AG20443 (cell line): ENCODE measurements at places on chromosomes 2 and 18.

DNA sequence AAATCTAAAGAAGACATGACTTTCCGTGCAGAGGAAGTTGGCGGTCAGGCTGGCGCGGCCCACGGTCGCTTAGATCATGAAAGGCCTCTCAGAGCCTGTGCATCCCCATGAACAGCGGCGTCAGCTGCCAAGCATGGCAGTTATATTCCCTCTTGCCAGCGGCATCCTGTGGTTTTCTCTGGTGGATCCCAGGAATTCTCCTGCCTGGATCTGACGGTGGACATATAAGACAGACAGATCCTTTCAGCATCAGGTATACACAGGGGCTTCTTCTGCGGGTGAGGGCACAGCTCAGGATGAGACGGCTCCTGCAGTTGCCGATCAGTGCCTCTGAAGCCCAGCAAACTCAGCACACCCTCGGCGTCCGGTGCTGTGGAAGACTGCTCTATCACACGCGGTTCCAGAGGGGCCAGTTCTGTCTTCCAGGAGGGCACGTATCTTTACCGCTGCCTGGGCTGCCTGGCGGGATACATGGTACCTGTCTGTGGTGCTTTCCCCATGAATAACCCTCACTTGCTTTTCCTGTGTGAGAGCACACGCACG, 157.8 kb downstream of the LDLRAD4 start:
- no peak for DNase-seq

- peak; percentile 86 for DNase-seq
These were observed 127.3 kb downstream of the RNF144A start for GRCh38 chr2:7044253-7045250.

GRCh38 chr2:241102239-241102803, at the start of gene MTERF4:
Gene MTERF4 (minus strand): TSS chr2:241102287. CDS start chr2:241102273, 14 bp downstream.
- DNase-seq: peak; percentile 97

DNA sequence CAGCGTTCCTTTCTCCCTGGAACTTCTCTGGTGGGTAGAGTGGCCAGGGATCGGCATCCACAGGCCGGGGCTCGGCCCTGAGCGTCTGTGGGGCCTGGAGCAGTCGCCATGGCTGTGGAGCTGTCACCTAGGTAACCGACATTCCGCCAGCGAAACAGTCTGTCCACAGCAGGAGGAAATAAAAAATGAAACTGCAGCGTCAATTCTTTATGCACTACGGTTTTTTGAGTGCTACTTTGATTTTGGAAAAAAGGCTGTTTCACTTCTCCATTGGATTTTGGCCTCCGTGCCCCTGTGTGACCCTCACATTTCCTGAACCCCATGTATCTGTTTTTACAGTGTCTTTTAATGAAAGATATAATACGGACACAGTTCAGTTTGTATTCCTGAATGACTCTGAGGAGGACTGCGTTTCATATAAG, 163.4 kb downstream of the LDLRAD4 start:
- peak; percentile 94 for DNase-seq

GRCh38 chr18:22830511-22830910, 102.6 kb upstream of the RBBP8 start:
- DNase-seq: no peak

DNA sequence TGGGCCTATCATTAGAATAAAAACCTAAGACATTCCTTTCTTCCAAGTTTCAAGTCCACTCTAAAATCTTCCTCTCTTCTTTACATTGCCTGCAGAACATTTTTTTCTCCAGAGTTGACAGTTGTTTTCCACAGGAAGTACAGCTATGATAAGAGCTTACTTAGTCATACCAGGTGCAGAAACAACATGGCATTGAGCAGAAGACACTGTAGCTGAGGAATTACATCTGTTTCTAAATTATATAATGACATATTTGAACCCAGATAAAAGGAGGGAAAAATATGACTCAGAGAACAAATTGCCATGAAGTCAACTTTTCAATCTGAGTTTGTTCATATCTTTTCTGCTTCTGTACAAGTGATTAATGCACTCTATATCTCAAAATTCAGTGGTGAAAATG, 30.2 kb downstream of the CMPK2 start:
- DNase-seq: no peak

DNA sequence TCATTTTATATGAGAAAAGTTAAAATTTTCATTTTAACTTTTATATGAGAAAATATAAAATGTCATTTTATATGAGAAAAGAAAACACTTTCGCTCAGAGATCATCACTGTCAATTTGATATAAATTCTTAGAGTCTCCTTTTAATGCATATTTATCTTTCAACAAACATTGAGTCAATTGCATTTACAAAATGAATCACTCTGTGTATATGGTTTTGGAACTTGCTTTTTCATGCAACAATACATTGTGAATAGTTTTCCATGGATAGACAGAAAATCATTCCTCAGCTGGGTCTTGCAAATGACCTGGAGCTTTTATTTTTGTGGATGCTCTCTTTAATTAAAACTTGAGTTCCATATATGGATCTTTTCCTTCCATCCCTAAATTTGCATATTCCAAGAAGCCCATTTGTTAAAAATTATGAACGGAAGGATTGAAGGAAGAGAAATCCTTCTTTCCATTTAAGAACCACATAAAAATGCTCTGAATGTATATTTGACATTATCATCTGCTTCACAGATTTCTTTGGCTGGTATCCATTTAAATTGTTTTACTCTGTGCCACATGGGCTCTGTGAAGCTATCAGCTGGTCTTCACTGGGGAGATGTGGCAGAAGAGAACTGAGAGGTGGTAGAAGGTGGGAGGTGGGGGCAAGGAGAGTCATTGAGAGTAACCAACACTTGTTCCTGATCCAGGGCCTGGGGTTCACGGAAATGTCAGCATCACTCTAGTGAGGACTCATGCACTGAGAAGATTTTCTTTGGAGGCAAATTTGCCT, 104.1 kb downstream of the QPCT start:
- no peak for DNase-seq

DNA sequence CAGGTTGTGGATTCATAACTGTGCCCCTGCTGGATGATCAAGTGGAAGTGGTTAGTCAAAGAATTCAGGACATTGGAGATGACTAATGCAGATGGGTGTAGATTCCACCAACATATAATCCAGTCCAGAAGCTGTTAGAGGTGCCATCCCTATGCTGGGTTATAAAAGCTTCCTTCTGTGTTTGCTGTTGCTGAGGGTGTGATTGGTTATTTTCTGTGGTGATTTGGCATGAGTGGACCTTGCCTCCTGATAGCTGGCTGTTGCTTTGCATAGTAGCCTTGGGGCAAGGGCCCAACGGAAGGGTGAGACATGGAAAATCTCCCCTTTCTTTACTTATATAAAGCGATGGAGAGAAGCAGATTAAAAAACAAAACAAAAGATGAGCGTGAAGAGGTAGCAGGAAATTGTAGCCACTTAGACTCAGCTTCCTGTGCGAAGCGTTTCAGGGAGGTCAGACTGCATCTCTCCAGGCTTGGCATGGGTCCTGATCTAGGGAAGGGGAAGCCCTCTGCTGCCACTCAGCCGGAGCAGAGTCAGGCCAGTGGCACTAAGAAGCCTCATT, 190.4 kb downstream of the FMNL2 start:
- DNase-seq: peak; percentile 58

DNA sequence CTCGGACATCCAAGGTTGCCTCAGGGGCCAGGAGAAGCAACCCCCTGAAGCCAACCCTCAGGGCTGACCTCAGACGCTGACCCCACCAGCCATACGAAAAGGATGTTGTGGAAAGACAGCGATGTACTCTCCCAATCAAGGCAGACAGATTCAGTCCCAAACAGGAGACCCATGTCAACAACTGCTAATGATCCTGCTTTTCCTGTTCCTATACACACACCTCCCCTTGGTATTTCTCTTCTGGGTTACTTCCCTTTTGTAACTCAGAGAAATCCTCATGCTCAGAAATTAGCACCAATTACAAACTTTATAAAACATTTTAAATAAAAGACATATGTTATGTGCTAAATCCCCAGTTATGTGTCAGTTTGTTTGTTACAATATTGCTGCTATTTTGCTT, 120.8 kb downstream of the PID1 start:
- DNase-seq: no peak

- peak; percentile 77 for DNase-seq
These were observed 103.3 kb downstream of the EXOC6B start for GRCh38 chr2:72722492-72723070.

GRCh38 chr2:68834737-68835376, 36.3 kb downstream of the BMP10 start:
- DNase-seq: no peak

GRCh38 chr2:23159746-23160405, 225.1 kb upstream of the KLHL29 start:
- DNase-seq: no peak

- DNase-seq: no peak
These were observed 800.9 kb downstream of the LRP1B start for GRCh38 chr2:141329964-141330363.

- no peak for DNase-seq
These were observed 32.2 kb downstream of the RTP5 start for GRCh38 chr2:241901500-241902351.

GRCh38 chr2:3398857-3399256, 19.4 kb downstream of the TRAPPC12 start:
- no peak for DNase-seq

GRCh38 chr18:2138552-2138951, 432.8 kb downstream of the METTL4 start:
- DNase-seq: no peak

- DNase-seq: no peak
These were observed 159.6 kb downstream of the BAZ2B start for GRCh38 chr2:159456500-159457426.

DNA sequence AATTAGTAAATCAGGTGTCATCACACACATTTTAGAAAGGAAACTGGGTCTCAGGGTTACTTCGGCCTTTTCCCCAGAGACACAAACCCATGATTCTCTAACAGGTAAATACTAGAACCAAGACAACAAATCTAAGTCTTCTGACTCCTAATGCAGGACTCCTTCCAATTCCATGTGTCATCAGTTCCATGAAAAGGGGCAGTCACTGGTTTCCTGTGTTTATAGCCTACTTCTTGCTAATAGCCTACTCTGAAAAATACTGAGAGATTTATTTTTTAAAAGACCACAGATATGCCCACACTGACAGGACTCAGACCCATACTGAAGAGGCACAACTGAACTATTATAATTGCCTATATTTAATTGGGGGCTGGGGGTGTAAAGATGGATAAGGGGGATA, 33.0 kb downstream of the RAB1A start:
- no peak for DNase-seq

DNA sequence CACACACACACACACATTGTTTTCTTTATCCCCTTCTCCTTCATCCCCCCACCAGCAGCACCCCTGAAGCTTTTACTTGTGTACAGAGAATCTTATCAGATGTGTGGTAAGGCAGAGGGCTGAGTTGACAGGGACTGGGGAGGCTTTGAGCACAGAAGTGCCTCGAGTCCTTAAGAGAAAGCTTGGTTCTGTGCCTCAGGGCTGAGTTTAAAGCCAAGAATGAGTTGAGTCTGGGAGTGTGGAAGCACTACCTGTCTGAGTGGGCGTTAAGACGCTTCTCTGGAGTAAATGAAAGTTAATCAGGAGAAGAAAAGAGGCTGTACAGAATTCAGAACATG, 2.7 kb downstream of the ID2 start:
- no peak for DNase-seq

- peak; percentile 53 for DNase-seq
These were observed 40.3 kb downstream of the CYB5A start for GRCh38 chr18:74251297-74252038.

DNA sequence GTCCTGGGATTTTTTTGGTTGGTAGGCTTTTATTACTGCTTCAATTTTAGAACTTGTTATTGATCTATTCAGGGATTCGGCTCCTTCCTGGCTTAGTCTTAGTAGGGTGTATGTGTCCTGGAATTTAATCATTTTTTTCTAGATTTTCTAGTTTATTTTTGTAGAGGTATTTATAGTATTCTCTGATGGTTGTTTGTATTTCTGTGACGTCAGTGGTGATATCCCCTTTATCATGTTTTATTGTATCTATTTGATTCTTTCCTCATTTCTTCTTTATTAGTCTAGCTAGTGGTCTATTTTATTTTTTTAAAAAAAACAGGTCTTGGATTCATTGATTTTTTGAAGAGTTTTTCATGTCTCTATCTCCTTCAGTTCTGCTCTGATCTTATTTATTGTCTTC, 193.3 kb upstream of the MAP2 start:
- no peak for DNase-seq

- no peak for DNase-seq
These were observed 14.7 kb downstream of the CAPN10 start for GRCh38 chr2:240601061-240601830.

- no peak for DNase-seq
These were observed 166.0 kb upstream of the FAM98A start for GRCh38 chr2:33765122-33765521.

DNA sequence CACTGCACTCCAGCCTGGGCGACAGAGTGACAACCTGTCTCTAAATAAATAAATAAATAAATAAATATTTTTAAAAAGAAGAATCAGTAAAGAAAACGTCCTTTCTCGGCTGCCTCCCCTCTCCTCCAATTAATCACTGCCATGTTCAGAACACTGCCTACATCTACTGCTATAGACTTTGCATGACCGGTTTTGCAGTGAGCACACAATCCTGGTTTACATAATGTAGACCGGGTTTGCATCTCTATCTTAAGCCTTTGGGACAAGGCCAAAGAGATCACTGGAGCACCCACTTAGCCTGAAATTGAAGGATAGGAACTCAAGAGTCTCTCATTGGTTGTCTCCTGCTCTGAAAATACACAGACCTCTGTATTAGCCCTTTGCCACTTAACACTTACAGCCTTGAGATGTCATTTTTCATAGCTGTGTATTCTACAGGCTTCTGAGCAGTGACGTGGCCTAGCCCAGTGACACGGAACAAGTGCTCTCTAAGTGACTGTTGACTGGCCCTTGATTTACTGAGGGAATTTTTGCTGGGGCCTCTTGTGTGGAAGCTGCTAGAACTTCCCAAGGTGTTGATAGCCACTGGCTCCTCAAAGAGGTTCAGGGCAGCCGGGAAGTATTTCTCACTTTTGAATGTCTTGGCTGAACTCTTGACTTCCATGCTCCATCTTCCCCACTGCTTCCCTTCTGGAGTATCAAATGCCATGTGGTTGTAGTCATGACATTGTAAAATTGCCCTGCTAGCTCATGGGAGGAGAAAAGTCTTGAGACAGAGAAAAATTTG, 45.3 kb upstream of the CCBE1 start:
- peak; percentile 53 for DNase-seq

DNA sequence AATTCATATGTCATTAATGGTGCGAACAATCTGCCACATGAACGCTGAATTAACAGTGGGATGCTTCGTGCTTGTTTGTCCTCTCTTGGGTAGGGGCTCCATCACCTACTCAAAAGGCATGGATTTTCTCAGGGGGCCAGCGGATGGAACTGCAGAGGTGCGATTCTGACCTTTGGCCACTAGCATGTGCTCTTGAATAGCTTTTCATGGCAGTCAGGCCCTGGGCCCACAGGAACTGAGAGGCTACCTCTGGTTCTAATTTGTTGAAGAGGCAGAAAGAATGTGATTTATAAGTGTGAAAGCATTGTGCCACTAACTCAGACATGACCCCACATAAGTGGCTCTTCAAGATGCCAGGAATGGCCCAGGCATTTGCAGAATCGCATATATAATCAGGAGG, 283.2 kb downstream of the INSIG2 start:
- peak; percentile 85 for DNase-seq

DNA sequence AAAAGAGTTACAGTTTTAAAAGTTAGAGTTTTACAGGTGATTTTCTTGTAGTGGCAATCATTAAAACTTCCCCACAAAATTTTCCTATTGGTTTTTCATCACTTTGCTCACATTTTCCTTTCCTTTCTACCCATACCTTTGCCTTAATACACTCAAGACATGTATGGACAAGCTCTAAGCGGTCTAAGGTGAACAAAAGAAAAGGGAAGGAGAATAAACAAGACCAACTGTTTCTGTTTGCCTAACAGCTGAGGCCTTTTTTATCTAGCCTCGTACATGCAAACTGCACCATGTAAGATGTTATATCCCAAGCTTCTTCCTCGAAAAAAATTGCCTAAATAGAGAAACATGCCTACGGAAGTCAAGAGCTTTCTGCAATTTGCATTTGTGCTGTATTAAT, 33.9 kb upstream of the TBC1D8 start:
- DNase-seq: no peak
